ENCODE measurements at places on chromosomes 13 and 19.

GRCh38 chr13:111659842-111660241 is 339.4 kb downstream of the TEX29 start:
- DNase-seq: no peak

DNA sequence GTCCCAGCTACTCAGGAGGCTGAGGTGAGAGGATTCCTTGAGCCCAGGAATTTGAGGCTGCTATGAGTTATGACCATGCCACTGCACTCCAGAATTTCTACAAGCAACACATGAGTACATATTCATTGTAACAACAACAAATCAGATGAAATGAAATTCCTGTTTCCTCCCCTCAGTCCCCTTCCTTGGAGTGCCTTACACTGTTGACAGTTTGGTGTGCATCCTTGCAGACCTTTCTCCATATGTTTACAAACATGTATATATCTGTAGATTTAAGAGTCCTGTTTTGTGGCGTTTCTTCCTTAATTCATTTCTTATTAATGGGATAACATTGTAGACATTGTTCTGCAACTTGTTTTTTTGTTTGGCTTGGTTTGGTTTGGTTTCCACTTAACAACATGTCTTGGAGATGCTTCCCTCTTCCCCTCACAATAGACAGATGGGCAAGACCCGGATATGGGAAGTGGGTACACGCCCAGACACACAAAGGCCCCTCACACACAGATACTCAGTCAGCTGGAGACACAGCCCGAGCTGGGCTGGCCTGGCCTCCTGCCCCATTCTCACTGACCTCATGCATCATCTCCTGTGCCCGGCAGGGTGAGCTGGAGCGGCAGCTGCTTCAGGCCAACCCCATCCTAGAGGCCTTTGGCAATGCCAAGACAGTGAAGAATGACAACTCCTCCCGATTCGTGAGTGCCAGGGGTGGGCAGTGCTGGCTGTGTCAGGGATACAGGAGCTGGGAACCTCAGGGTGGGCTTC is 21.7 kb downstream of the MYH14 start:
- DNase-seq: no peak

- DNase-seq: no peak
Observed at GRCh38 chr13:113122550-113123225, at the start of gene F10. Gene F10 (plus strand): TSS chr13:113122799. CDS start chr13:113122856, 57 bp downstream.

DNA sequence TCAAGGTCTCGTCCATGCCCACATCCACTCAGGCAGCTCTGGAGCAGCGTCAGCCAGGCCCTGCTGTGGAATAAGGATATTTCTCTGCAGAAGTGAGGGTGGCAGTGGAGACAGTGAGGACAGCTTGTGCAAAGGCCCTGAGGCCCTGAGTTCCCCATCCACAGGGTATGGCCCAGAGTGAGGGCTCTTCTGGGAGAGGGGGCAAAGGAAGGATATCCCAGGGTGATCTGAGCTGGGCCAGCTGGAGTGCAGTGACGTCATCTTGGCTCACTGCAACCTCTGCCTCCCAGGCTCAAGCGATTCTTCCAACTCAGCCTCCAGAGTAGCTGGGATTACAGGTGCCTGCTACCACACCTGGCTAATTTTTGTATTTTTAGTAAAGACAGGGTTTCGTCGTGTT is 11.5 kb downstream of the MARK4 start:
- DNase-seq: no peak

DNA sequence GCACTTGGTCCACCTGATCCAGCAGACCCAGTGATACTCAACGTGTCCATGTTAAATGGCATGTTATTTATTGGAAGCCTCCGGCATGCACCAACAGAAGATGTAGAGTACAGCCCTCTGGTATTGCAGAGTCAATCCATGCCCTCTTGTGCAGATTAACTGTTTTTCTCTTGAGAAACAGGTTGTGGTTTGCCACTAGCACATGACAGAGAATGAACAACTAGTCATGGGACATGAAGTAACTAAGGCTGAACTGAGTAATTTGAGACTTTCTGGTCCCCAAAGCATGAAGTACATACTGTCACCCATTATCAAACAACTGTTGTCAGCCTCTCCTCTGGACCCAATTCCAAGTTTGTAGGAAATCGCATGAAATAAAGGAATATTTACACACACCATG is 3.2 kb downstream of the ZNF562 start:
- DNase-seq: no peak

GRCh38 chr19:35260694-35261304 is 8.0 kb upstream of the USF2 start:
- DNase-seq: no peak

- DNase-seq: no peak
Observed at GRCh38 chr19:3964256-3965194, 6.4 kb downstream of the DAPK3 start.

- DNase-seq: no peak
Observed at GRCh38 chr13:96797136-96797535, 197.1 kb downstream of the OXGR1 start.

DNA sequence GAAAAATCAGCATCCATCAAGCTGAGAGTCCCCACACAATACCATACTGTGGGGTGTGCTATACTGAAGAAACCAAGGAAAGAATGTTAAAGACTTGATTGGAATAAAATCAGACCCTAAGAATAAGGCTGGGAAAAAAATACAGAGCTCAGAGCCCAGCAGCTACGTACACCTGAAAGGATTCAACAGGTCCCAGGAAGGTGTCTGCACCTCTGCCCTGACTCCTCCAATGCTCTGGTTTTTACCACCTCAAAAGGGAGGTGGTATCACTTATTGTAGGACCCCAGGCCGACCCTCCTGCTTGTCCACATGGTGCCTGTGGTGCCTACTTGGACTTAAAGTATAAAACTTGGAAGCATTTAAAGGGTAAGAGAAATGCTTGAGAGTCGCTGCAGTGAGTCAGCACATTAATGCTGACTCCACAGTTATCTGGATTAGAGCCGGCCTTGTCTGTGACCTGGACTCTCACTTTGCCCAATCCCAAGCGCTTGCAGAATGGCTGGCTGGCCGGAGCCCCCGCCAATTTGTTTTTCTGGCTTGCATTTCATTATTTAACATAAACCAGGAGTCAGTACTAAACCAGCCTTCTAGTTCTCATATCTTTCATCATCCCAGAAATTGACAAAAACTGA is 110.1 kb downstream of the FGF14 start:
- no peak for DNase-seq

DNA sequence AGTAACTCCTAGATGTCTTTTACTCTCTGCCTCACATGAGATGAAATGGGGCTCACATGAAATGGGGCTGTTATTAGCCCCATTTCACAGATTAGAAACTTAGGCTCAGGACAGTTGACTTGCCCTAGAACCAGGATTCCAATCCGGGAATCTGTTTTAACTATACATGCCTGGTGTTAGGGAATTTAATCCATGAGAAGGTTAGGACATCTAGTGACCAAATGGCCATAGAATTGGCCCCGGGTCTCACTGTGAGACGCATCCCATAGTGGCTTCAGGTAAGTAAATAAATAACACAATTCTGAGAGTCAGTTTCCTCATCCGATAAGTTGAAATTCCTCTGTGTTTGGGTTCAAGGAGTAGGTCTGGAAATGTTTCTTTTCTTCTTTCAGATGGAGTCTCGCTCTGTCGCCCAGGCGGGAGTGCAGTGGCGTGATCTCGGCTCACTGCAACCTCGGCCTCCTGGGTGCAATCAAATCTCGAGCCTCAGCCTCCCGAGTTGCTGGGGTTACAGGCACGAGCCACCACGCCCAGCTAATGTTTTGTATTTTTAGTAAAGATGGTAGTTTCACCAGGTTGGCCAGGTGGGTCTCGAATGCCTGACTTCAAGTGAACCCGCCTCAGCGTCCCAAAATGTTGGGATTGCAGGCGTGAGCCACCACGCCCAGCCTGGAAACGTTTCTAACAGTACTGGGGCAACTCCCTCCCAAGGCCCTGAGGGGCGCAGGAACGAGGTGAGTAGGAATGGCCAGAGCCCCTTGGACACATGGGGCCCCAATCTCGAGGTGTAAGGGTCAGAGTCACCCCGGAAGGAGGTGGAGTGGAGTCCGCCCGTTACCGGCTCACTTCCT is 1.2 kb upstream of the ZNF574 start:
- DNase-seq: no peak

DNA sequence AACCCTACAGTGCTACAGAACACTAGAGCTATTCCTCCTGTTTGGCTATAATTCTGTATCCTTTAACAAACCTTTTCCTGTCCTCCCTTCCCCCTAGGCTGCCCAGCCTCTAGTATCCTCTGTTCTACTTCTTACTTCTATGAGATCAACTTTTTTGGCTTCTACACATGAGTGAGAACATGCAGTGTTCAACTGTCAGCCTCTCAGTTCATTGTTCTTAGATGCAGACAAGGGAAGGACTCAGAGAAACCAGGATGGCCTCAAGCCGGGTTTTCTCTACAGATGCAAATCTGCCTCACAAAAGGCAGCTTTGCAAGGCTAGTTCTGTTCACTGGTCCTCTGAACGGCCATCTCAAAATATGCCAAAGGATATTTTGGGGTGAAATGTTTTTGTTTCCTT is 18.4 kb downstream of the AMER2 start:
- no peak for DNase-seq

GRCh38 chr13:71876648-71877255 is 9.7 kb upstream of the DACH1 start:
- DNase-seq: no peak

Data from C1 segment of cervical spinal cord (tissue), 14 donors.